ENCODE measurements at places on chromosomes 2 and 18.

GRCh38 chr18:37405229-37405628 is 160.4 kb downstream of the CELF4 start:
- DNase-seq: no peak

DNA sequence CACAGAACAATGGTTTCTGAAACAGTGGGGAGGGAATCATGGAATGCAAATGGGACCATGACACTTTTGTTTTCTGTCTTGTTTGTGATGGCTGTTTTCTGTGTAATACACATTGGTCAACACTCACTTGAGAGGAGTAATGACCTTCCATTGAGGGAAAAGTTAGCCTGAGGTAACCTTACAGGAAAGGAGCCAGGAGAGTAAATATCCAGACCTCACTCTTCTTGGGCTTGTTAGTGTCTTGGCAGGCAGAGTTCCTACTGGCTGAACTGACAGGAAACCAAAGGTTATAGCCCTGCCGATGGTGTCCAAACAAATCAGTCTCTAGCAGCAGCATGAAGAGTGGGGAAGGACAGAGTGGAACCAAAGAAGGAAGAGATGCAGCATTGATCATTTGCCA is 17.2 kb upstream of the RPRM start:
- DNase-seq: no peak

DNA sequence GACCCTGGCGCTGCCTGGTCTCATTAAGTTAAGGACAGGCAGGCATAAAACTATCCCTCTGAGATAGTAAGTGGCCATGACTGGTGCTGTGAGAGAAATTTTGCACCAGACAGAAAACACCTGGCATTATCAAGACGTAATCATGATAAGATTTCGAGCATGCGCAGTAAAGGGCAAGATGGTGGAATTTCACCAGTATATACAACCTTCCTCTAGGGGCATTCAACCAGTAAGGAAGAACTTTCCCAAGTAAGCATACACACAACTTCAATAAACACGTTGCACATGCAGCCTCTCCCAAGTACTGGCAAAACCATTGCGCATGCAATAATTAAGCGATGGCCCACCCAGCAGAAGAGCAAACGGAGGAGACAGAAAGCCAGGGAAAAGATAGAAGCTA is 1376.4 kb upstream of the CRIM1 start:
- DNase-seq: no peak

DNA sequence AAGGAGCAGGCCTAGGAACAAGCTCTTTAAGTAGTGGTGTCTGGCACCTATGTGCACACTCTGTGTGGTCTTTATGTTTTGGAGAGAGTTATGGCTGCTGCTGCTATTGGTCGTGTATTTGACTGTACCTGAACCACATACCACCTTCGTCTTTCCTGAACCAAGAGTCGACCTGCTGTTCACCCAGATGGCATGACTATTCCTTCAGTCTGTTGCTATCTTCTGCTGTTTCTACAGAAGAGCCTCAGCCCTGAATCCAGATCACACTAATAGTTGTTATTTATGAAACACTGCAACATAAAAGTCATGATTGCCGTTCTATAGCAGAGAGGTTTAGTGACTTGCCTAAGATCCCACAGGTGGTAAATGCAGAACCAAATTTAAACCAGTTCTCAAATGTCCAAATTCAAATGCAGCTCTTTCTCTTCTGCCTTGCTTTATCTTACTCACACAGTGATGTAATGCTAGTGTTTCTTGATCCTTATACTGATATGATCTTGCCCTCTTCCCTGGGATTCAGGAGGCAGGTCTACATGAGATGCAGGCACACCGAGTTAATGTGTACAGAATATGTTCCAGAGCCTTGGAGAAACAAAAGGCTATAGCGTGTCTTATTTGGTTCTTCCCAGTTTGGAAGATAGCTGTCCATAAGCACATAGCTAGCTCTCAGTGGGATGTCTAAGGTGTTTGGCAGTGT is 122.1 kb upstream of the FOSL2 start:
- DNase-seq: no peak
